ENCODE measurements at places on chromosomes 7 and 10. TPM values are rescaled to one million over a fixed set of nuclear protein-coding genes. Genes with fewer than 3 reads are reported as not detected.

Gene SPDYE5
- not detected for total RNA-seq

Gene NPC1L1
- 0.07 TPM for total RNA-seq

Gene WDFY4
- total RNA-seq, result not detected

Gene HOXA9
- total RNA-seq, result 0.33 TPM

Gene NSMCE4A
- 12.6 TPM for total RNA-seq

Gene MLLT10
- total RNA-seq, result 47.3 TPM

Gene MMD2
- total RNA-seq, result not detected

Gene RBM33
- total RNA-seq, result 26.8 TPM

Gene AEBP1
- 333 TPM for total RNA-seq

Gene PRLHR
- total RNA-seq, result not detected

Gene RTKN2
- total RNA-seq, result 3.3 TPM

Gene STAG3
- 2.2 TPM for total RNA-seq

Gene ITPRID1
- not detected for total RNA-seq

Gene HSPA14
- total RNA-seq, result 7.2 TPM

Gene PRKAG2
- 14.3 TPM for total RNA-seq

Gene STN1
- 28.6 TPM for total RNA-seq

Gene EN2
- total RNA-seq, result not detected

Gene MAGI2
- total RNA-seq, result 9.8 TPM

Gene GIMAP7
- total RNA-seq, result not detected

Gene AP4M1
- 16.0 TPM for total RNA-seq

Gene EPDR1
- 43.8 TPM for total RNA-seq

Gene CYP2C19
- total RNA-seq, result not detected

Gene PTPN20
- 4.5 TPM for total RNA-seq

Gene TNRC18
- total RNA-seq, result 60.2 TPM

Gene CALCR
- total RNA-seq, result not detected

Gene ADAM22
- 0.52 TPM for total RNA-seq

Gene FOXP2
- total RNA-seq, result 0.26 TPM

Gene AOAH
- not detected for total RNA-seq

Gene SKIDA1
- total RNA-seq, result 0.36 TPM

Gene FAM13C
- total RNA-seq, result 5.0 TPM

Gene PCLO
- total RNA-seq, result 0.03 TPM

Gene ELFN1
- total RNA-seq, result not detected

Gene MINDY4
- total RNA-seq, result 5.7 TPM

Gene EGR2
- total RNA-seq, result 1.7 TPM

Gene C7orf57
- not detected for total RNA-seq

Gene CD36
- total RNA-seq, result 1,000 TPM

Gene STMP1
- 26.4 TPM for total RNA-seq

Gene SLC13A1
- not detected for total RNA-seq

Gene GATA3
- not detected for total RNA-seq

Gene ACSM6
- not detected for total RNA-seq

Gene KNDC1
- 0.86 TPM for total RNA-seq

Gene UFSP1
- total RNA-seq, result 4.0 TPM

Gene VWA2
- total RNA-seq, result not detected

Gene MCM10
- total RNA-seq, result 2.0 TPM

Gene DYNC1I1
- total RNA-seq, result 1.5 TPM

Gene ERVW-1
- not detected for total RNA-seq

Gene HNRNPH3
- total RNA-seq, result 26.4 TPM

Gene SPDYE11
- total RNA-seq, result not detected

Gene OR6B1
- total RNA-seq, result not detected

Gene PON3
- total RNA-seq, result 0.13 TPM

Gene ASZ1
- total RNA-seq, result not detected

Gene RARRES2
- total RNA-seq, result 1.7 TPM
